Brain microvascular endothelial cell (primary cell): ENCODE measurements at places on chromosomes 12 and 14.

- DNase-seq: peak; percentile 49
Measured at GRCh38 chr12:51818566-51819300, 29.8 kb downstream of the FIGNL2 start.

GRCh38 chr14:103533999-103534575 lies 5.1 kb downstream of the TRMT61A start:
- DNase-seq: no peak

- no peak for DNase-seq
Measured at GRCh38 chr12:102542816-102543440, 62.6 kb upstream of the IGF1 start.

DNA sequence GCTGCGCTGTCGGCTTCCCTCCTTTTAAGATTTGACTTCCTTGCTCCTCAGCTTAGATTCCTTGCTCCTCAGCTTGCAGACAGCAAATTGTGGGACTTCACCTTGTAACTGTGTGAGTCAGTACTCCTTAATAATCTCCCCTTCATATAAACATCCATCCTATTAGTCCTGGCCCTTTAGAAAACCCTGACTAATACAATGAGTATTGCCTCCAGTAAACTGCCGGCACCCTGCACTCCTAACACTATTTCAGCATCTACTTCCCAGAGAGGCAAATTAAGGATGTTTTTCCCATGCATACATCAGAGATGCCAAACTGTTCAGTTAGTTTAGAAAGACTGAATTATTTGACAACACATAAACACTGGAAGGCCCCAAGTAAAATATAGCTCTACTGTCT lies 611.3 kb upstream of the TMEM132C start:
- peak; percentile 7 for DNase-seq

DNA sequence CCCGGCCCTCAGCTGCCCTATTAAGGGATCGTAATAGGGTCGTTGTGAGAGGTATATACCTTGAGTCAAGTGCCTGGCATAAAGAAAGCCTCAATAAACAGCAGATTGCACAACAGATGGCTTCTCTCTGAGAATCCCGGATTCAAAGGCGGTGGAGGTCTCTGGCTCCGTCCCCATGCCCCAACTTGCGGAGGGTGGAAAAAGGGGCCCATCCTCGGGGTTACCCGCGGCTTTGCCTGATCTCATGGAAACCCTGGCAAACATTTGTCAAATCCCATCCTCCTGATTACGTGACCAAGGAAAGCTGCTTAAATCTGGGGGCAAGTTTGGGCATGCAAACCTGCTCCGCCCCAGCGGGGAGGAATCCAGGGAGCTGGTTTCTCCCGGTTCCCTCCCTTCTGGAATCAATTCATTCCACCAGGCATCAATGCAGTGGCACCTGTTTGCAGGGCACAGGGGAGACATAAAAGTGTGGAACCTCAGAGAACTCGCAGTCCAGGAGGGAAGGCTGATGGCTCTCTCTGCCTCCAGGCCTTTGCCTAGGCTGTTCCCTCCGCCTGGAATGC lies 12.3 kb downstream of the TRPV4 start:
- no peak for DNase-seq

- peak; percentile 53 for DNase-seq
Measured at GRCh38 chr14:22226381-22226780, 362.6 kb downstream of the DAD1 start.

DNA sequence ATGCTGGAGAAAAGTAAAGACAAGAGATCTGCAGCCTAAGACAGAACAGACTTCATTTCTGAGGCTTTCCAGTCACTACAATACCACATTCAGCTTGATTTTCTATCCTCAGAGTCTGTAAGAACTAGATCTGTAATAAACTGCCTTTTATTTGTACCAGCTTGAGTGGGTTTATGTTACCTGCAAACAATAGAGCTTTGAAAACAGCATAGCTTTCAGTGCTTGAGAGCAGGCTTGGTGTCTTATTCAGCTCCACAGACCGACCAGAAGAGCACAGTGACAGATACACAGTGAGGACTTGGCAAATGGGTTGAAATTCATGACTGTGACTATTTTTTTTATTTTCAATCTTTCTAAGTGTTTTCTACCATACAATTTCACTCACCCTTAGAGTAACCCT lies 207.8 kb upstream of the OTX2 start:
- DNase-seq: no peak

DNA sequence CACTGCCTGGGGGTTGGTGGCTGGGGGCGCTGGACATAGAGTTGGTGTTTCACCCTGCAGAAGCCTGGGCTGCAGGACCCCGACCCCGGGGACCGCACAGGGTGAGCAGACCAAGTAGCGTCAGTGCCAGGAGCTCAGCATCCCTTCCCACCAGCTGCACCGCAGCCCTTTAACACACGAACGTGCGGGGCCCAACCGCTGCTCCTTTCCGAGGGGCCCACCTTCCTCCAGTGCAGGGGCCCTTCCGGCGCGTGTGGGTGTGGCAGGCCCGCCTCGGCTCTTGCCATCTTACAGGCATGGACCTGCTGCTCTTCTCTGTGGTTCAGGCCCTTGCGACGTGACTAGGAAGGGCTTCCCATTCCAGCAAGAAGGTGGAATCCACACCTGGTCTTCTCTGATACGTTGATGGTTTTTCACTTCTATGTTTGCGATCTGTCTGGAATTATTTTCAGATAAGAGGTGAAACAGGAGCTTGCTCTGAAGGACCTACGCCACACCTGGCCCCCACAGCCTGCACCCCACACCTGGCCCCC lies 47.8 kb downstream of the LRCOL1 start:
- no peak for DNase-seq

GRCh38 chr12:110741341-110742095 lies 1.2 kb downstream of the PPP1CC start:
- DNase-seq: peak; percentile 9

- peak; percentile 31 for DNase-seq
Measured at GRCh38 chr12:59834659-59835474, 239.0 kb downstream of the SLC16A7 start.

GRCh38 chr12:22407397-22407796 lies 72.9 kb upstream of the ST8SIA1 start:
- no peak for DNase-seq

GRCh38 chr12:130286741-130287440 lies 50.8 kb upstream of the PIWIL1 start:
- DNase-seq: no peak

GRCh38 chr12:52903855-52904508 lies 894 bp downstream of the KRT8 start:
- no peak for DNase-seq

DNA sequence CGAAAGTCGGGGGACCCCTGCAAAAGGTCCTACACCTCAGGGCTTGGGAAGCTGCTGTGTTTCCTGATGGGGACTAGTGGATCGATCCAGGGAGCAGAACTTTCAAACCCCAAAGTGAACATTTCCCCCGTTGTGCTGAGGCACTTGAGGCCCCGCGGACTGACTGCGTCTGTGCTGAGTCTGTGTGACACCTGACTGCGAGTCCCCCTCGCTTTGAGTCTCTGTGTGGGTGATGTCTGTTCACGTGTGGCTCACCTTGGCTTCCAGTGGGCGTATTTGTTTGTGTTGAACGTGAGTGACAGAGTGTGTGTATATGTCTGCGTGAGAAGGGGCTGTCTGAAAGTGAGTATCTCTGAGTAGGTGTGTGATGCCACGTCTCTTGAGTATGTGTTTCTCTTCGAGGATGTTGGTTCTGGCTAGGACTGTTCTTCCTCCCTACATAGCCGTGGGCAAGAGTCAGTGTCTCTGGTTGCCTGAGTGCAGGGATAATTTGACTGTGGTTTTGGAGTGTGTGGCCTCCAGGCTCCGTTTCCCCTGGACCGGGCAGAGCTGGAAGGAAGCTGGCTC lies 1.3 kb downstream of the TEAD4 start:
- peak; percentile 36 for DNase-seq

GRCh38 chr12:3743803-3744202 lies 9.1 kb downstream of the CRACR2A start:
- peak; percentile 76 for DNase-seq

- no peak for DNase-seq
Measured at GRCh38 chr14:57464008-57464730, 29.5 kb downstream of the CCDC198 start.

DNA sequence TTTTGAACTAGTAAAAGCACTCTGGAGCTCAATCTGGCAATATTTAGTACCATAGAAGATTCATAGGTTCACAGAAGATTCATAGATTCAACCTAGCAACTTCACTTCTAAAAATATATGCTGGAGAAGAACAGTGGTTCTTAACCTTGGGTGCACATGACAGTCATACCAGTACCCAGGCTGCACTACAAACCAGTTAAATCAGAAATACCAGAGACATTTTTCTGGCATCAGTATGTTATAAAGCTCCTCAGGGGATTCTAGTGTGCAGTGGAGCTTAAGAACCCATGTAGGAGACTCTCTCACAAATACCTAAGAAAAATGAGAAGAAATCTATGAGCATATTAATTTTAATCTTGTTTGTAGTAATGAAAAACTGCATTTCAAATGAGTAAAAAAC lies 46.6 kb downstream of the CNTN1 start:
- DNase-seq: no peak

DNA sequence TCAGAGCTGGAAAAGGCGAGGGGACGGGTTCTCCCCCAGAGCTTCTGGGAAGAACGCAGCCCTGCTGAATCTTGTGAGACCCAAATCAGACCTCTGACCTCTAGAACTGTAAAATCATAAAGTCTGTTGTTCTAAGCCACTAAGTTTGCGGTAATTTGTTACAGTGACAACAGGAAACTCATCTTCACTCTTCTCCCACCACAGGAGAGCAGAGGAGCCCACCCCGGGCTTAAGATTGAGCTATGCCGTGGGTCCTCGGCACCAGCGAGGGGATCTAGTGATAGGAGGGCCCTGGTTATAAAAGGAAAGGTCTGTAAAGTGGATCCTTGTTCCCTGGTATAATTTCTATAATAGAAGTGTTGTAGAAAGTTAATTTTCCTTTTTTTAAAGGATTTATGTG lies 7.6 kb downstream of the MLXIP start:
- DNase-seq: no peak

DNA sequence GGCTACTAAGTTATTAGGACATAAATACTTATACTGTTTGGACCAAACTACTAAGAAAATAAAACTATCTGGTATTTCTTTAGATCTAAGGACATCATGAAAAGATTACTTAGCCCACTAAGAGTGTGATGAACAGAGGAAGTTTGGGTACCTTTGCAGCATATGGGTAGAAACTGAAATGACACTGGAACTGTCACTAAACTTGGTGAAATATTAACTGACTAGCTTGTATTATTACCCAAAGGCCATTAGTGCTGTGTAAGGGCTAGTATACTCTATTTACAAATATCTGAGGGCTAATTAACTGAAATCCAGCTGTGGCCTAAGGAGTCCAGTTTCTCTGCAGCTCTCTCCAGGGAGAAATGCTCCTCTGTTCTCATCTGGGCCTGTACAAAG lies 45.5 kb downstream of the PAWR start:
- DNase-seq: no peak

GRCh38 chr14:58298477-58299400 lies at the start of gene ARID4A:
Gene ARID4A, plus strand, starts transcription at chr14:58298555. Its CDS starts 1,300 bp downstream, at chr14:58299855.
- no peak for DNase-seq

GRCh38 chr14:55963295-55963694 lies 154.9 kb upstream of the PELI2 start:
- no peak for DNase-seq

GRCh38 chr14:72742838-72743195 lies 151.1 kb downstream of the DPF3 start:
- no peak for DNase-seq

- no peak for DNase-seq
Measured at GRCh38 chr14:37697489-37698121, 102.2 kb downstream of the TTC6 start.

DNA sequence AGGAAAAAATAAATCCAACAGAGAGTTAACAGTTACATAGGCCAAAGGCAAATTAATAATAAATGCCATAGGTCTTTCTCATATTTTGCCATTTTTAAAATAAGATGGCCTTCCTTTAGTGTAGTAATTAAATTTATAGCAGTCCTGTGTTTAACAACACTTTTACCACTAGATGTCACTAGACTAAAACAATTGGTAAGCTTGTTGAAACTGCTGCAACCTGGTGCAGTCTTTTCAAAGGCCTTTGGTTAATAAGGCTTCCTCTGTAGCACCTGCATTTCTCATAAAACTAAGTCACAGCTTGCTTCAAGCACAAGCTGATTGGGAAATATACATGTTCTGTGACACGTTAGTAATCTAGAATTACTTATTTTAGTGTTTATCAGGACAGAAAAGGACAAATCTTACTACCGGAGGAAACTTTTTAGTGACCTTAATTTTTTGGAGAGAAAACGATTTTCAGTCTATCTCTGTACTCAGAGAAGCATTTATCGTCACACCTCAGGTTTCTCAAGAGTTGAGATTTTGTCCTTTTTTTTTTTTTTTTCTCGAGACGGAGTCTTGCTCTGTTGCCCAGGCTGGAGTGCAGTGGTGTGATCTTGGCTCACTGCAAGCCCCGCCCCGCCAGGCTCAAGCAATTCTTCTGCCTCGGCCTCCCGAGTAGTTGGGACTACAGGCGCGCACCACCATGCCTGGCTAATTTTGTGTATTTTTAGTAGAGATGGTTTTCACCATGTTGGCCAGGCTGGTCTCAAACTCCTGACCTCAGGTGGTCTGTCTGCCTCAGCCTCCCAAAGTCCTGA lies 20.0 kb downstream of the BORCS5 start:
- peak; percentile 18 for DNase-seq

DNA sequence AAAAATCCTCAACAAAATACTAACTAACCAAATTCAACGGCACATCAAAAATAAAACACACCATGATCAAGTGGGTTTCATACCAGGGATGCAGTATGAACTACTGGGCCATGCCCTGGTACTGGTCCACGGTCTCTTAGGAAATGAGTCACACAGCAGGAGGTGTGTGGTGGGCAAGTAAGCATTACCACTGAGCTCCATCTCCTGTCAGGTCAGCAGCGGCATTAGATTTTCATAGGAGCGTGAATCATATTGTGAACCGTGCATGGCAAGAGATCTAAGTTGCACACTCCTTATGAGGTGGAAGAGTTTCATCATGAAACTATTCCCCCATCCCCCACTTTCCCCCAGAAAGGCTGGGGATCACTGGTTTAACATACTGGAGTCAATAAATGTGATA lies 6.7 kb upstream of the LGR5 start:
- no peak for DNase-seq

DNA sequence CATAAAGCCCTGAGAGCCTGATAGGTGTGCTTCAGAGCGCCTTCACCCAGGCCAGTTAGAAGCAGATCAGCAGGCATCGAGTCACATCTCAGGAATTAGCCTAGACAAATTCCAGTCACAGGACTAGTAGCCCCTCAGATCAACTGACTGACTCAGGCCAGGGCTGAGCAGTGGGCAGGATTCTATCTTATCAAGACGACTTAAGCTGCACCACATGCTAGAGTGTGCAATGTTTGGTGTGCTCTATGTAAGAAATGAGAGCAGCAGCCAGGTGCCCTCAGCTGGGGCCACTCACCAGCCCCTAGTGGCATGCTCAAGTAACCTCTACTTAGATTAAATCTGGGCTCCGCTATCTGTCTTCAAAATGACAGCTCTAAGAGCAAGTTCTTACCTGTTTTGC lies 19.7 kb upstream of the NGB start:
- DNase-seq: peak; percentile 55

- no peak for DNase-seq
Measured at GRCh38 chr14:77037215-77037937, 8.9 kb upstream of the IRF2BPL start.

DNA sequence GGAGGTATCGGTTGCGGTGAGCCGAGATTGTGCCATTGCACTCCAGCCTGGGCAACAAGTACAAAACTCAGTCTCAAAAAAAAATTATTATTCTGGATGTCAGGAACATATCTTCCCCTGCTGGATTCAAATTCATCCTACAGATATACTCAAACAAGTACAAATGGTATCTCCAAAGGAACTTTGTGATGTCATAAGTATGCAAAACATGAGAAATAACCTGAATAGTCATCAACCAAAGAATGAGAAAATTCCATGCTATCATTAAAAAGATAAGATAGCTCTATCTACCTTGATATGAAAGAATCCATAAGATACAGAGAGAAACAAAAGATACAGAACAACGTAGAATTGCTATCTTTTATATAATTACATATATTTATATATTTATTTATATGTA lies 67.7 kb downstream of the EEA1 start:
- no peak for DNase-seq
